Neuronal stem cell (in vitro differentiated cells): ENCODE measurements at places on chromosomes 6 and 20.

DNA sequence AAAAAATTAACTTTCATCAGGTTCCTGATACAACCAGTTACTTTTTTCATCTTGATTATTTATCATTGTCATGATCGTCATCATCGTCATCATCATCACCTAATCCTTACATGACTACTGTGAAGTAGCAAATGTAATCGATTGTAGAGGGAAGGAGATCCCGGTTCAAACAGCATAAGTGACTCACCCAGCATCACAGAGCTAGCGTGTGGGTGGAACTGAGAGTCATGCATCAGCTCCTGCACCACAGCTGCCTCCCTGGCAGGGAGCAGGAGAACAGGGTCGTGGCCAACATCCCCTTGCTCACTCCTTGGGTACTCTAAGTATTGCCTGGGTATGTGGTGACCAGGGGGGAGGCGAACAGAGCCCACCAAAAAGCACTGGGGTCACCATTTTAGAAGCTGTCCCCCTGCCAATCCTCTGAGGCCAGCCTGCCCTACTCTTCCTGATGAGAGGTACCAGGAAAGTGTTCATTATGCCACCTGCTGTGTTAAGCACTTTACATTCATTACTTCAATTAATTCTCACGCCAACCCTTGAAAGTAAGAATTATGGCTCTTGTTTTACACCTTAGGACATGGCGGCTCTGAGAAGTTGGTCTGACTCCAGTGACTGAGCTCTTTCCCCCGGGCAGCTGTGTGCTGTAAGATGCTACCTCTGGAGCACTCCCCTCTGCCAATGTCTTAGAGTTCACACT is 425.2 kb downstream of the CD83 start:
- H3K27ac ChIP-seq: no peak overlapping the region
- no peaks in the 10 kb centered on the region for H3K36me3 ChIP-seq
- peak overlapping the region; percentile 57 for H3K4me3 ChIP-seq

GRCh38 chr6:124056407-124057334 is 253.0 kb downstream of the NKAIN2 start:
- no peaks in the 10 kb centered on the region for H3K27me3 ChIP-seq
- H3K36me3 ChIP-seq: no peaks in the 10 kb centered on the region
- no peak overlapping the region for H3K27ac ChIP-seq
- no peak for DNase-seq
- peaks cover 3% of the 10 kb centered on the region for H3K4me1 ChIP-seq

DNA sequence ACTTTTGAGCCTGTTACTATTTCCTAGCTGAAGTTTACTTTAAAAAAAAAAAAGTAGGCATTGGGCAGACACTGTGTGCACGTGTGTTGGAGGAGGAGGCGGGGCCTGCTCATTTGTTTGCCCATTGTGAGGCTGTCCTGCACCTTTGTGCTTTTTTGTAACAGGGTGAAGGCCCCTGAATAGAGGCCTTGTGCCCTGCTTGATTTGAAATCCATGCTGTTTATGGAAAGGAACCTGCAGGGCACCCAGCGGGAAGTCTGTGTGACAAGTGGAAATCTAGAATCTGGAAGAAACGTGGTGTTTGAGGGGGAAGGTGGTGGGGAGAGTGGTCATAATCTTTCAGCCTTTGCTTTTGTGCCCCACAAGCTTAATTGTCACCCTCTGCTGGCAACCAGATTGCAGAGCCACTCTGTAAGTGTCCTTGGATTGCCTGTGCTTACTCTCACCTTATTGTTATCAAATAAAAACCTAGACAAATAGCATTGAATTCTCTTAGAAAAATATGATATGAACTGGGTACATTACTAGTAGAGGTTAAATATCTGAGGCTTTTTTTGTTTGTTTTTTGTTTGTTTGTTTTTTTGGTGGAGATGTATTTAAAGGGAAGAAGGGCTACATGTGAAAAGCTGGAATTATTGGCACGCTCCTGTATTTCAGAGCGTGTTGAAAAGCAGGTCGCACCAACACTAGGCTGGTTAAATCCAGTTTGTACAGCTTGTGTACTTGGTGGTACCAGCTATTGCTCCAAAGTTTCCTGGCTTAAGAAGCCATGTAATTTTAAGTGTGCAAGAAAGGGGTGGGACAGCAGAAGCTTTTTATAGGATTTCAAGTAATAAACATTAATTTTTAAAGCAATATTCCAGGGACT is 156.3 kb downstream of the ARID1B start:
- peak; percentile 82 for DNase-seq
- H3K4me3 ChIP-seq: no peak overlapping the region
- H3K4me1 ChIP-seq: peaks cover 3% of the 10 kb centered on the region
- H3K27ac ChIP-seq: no peak overlapping the region
- peaks cover 18% of the 10 kb centered on the region for H3K36me3 ChIP-seq
- no peaks in the 10 kb centered on the region for H3K27me3 ChIP-seq

- no peak for DNase-seq
- H3K4me3 ChIP-seq: no peak overlapping the region
- peaks cover 4% of the 10 kb centered on the region for H3K4me1 ChIP-seq
- no peak overlapping the region for H3K27ac ChIP-seq
These were observed 57.0 kb downstream of the KIF13A start for GRCh38 chr6:17930321-17930993.

DNA sequence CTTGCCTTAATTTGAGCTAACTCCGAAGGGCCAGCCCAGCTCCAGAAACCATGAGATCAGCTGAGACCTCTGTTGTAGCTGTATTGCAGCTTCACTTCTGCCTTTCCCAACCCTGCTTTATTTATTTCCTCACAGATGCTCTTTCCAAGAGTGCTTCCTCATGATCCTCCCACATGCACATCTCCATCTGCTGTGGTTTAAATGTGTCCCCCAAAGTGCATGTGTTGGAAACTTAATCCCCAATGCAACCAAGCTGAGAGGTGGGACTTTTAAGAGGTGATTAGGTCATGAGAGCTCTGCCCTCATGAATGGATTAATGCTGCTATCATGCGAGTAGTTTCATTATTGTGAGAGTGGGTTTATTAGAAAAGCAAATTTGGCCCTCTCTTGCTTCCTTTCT is 164.4 kb upstream of the TAB2 start:
- H3K36me3 ChIP-seq: no peaks in the 10 kb centered on the region
- no peak for DNase-seq
- H3K4me3 ChIP-seq: no peak overlapping the region
- no peaks in the 10 kb centered on the region for H3K27me3 ChIP-seq

- peaks cover 1% of the 10 kb centered on the region for H3K4me1 ChIP-seq
- DNase-seq: no peak
- no peaks in the 10 kb centered on the region for H3K36me3 ChIP-seq
- H3K27ac ChIP-seq: no peak overlapping the region
These were observed 382.6 kb upstream of the JAG1 start for GRCh38 chr20:11056414-11056813.

DNA sequence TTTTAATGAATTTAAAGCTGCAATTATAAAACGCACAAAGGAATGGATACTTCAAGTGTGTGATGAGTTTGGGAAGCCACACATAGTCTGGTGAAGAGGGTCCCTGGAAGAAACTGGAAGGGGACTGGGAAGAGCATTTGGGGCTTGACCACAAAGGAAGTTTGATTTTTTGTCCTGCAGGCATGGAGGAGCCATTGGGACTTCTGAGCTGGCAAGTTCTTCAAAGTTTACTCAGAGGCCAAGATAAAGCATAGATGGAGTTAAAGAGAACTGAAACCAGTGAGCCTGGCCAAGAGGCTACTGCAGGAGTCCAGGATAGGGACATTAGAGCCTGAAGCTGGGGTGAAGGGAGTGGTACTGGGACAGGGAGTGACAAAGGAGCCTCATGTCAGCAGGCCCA is 95.0 kb downstream of the AIG1 start:
- H3K4me3 ChIP-seq: no peak overlapping the region
- DNase-seq: no peak
- H3K36me3 ChIP-seq: no peaks in the 10 kb centered on the region
- no peaks in the 10 kb centered on the region for H3K27me3 ChIP-seq
- no peaks in the 10 kb centered on the region for H3K4me1 ChIP-seq

GRCh38 chr6:75115481-75115880 is 90.4 kb downstream of the COL12A1 start:
- H3K4me3 ChIP-seq: no peak overlapping the region
- H3K27ac ChIP-seq: no peak overlapping the region
- no peaks in the 10 kb centered on the region for H3K36me3 ChIP-seq
- no peaks in the 10 kb centered on the region for H3K27me3 ChIP-seq

DNA sequence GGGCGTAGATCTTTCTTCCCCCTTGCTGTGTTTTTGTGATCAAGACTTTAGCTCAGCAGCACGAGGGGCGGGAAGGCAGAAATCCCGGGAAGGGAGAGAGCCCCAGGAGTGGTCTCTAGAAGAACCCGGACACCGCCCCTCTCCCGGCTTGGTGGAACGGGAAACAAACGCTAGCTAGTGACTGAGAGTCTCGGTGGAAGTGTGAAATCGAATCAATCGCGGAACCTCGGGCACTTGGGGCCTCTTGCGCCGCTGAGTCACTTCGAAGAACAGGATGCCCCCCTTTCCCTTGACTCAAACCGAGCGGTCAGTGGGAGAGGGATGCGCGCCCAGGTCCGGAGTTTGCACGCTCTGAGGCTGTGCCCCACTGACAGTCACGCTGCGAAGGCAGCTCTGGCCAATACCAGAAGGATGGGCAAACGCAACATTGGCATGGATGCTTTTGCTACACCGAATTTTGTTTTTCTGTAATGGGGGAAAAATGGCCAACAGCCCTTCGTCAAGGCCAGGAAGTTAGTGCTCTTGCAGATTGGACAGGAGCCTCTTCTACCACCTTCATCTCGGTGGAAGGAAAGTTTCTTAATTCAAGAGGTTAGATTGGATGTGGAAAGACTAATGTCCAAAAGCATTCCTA is 1.6 kb upstream of the OLIG3 start:
- peak overlapping the region; percentile 18 for H3K4me3 ChIP-seq
- H3K27ac ChIP-seq: no peak overlapping the region

- no peaks in the 10 kb centered on the region for H3K36me3 ChIP-seq
- no peak for DNase-seq
- no peaks in the 10 kb centered on the region for H3K4me1 ChIP-seq
- H3K27ac ChIP-seq: no peak overlapping the region
- no peak overlapping the region for H3K4me3 ChIP-seq
These were observed 11.6 kb upstream of the STX16 start for GRCh38 chr20:58639182-58640146.

DNA sequence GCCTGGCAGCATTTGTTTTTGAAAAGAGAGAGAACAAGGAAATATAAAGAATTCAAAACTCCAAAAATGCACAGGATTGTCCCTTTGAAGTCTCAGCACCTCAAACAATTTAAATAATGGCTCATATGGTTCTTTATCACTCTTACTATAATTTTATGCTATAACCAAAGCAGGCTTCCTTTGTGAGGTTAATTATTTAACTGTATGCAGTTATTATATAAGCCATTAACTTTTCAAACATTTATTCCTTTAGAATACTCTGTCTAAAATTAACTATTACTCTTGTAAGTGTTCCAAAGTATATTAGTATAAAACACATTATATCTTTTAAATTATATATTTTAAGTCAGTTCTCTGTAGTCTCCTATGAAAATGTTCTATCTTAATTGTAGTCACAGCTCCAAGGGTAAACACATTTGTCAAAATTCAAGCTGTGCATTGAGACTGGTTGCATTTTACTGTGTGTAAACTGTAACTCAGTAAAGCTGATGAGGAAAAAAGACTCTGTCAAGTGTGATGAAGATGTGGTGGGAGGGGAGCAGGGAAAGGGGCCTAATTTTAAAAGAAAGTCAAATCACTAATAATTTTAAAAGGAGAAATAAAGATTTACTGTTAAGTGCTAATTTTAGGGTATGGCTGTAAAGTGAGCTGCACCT is 20.0 kb upstream of the PLAGL1 start:
- no peak for DNase-seq
- no peak overlapping the region for H3K27ac ChIP-seq
- H3K36me3 ChIP-seq: no peaks in the 10 kb centered on the region

GRCh38 chr6:157879873-157880254 is 56.8 kb downstream of the SNX9 start:
- no peak for DNase-seq
- H3K36me3 ChIP-seq: peaks cover 10% of the 10 kb centered on the region
- peaks cover 11% of the 10 kb centered on the region for H3K4me1 ChIP-seq
- no peak overlapping the region for H3K27ac ChIP-seq
- no peaks in the 10 kb centered on the region for H3K27me3 ChIP-seq

- H3K4me1 ChIP-seq: no peaks in the 10 kb centered on the region
- H3K27me3 ChIP-seq: no peaks in the 10 kb centered on the region
- no peaks in the 10 kb centered on the region for H3K36me3 ChIP-seq
- DNase-seq: no peak
These were observed 59.9 kb downstream of the TNFAIP3 start for GRCh38 chr6:137926985-137927384.

DNA sequence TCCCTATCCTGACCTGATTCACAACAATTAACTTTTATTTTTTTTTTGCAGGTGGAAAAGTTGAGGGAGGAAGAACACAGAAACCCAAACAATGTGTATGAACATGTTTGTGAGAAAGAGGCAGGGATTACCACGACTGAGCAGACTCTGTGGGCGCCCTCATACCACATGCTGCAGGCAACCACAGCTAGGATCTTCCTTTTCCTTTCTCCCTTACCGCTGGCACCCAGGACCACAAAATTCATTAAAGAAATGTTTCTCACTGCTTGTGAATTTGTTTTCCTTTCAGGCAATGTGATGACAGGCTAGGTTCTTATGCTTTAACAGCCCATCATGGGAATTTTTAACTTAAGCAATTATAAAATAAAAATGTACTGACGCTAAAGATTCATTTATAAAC is 287.1 kb downstream of the GMDS start:
- no peaks in the 10 kb centered on the region for H3K4me1 ChIP-seq
- H3K27me3 ChIP-seq: no peaks in the 10 kb centered on the region
- no peak overlapping the region for H3K27ac ChIP-seq

DNA sequence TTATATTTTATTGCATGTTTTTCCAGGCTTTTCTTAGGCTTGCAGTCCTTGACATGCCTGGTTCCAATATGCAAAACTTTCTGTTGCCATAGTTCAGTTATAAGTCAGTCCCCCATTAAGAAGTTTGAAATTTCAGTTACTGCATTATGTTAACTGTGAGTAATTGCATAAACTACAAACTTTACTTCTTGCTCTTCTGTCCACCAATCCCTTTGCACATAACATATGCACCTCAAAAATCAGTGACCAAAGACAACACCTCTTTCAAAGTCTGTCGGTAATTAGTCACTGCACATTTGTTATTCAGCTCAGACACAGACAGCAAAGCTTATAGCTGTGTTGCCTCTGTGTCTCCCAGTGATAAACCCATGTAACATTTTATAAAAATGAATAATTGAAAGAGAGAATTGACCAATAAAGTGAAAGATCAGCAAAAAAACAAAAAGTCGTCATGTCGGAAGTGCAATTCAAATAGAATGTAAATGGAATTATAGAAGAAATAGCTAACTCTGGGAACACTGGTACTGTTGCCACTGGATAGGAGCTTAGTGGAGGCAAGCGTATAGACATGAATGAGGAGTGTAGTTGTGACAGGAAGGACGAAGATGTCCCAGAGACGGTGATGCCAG is 50.3 kb upstream of the BTBD3 start:
- H3K27ac ChIP-seq: no peak overlapping the region
- H3K36me3 ChIP-seq: no peaks in the 10 kb centered on the region
- H3K4me1 ChIP-seq: no peaks in the 10 kb centered on the region

- H3K27me3 ChIP-seq: no peaks in the 10 kb centered on the region
- no peaks in the 10 kb centered on the region for H3K36me3 ChIP-seq
- H3K4me3 ChIP-seq: no peak overlapping the region
- no peak for DNase-seq
These were observed 112.8 kb downstream of the OTOR start for GRCh38 chr20:16860914-16861313.
